Renal pelvis (tissue), 12 donors: ENCODE measurements at places on chromosomes 1 and 21. TPM values are rescaled to one million over a fixed set of nuclear protein-coding genes. Genes with fewer than 3 reads are reported as not detected.

B3GALT5 gene
- polyA plus RNA-seq, result 1.6 TPM

LRRC7 gene
- polyA plus RNA-seq, result 7.9 TPM

HSD3B1 gene
- 0.17 TPM for polyA plus RNA-seq

ACTL8 gene
- not detected for polyA plus RNA-seq

SPTA1 gene
- 1.6 TPM for polyA plus RNA-seq

ZFP69 gene
- 7.3 TPM for polyA plus RNA-seq

DDI2 gene
- 24.2 TPM for polyA plus RNA-seq

EPB41 gene
- 60.8 TPM for polyA plus RNA-seq

FAM151A gene
- 39.5 TPM for polyA plus RNA-seq

NEXN gene
- 10.0 TPM for polyA plus RNA-seq

PTCH2 gene
- 6.9 TPM for polyA plus RNA-seq

FNDC5 gene
- 52.3 TPM for polyA plus RNA-seq

DIO1 gene
- 7.1 TPM for polyA plus RNA-seq

UMODL1 gene
- 0.21 TPM for polyA plus RNA-seq

ASCL5 gene
- polyA plus RNA-seq, result 0.36 TPM

NR5A2 gene
- 2.4 TPM for polyA plus RNA-seq

YBX1 gene
- polyA plus RNA-seq, result 628 TPM

TRPM2 gene
- 1.3 TPM for polyA plus RNA-seq

ADGRL4 gene
- polyA plus RNA-seq, result 18.5 TPM

SMPDL3B gene
- polyA plus RNA-seq, result 13.2 TPM

MROH9 gene
- not detected for polyA plus RNA-seq

IRF6 gene
- 16.4 TPM for polyA plus RNA-seq

ATP1A2 gene
- polyA plus RNA-seq, result 5.1 TPM

NCDN gene
- polyA plus RNA-seq, result 23.2 TPM

OR2L3 gene
- polyA plus RNA-seq, result not detected

SPRR1A gene
- polyA plus RNA-seq, result not detected

OTUD3 gene
- polyA plus RNA-seq, result 21.8 TPM

TFF2 gene
- not detected for polyA plus RNA-seq

SLC26A9 gene
- polyA plus RNA-seq, result 0.13 TPM

MAP3K21 gene
- 27.3 TPM for polyA plus RNA-seq

PTGER3 gene
- polyA plus RNA-seq, result 38.9 TPM

HES4 gene
- 33.1 TPM for polyA plus RNA-seq

C2CD4D gene
- polyA plus RNA-seq, result 0.35 TPM

SLC6A17 gene
- 0.41 TPM for polyA plus RNA-seq

ZCCHC17 gene
- polyA plus RNA-seq, result 52.7 TPM

SPATA21 gene
- 0.37 TPM for polyA plus RNA-seq

DMRTA2 gene
- polyA plus RNA-seq, result not detected

AZIN2 gene
- polyA plus RNA-seq, result 9.9 TPM

KRTAP24-1 gene
- not detected for polyA plus RNA-seq

IGSF9 gene
- polyA plus RNA-seq, result 19.5 TPM

TTC22 gene
- polyA plus RNA-seq, result 6.7 TPM

GNAT2 gene
- 0.20 TPM for polyA plus RNA-seq

OPTC gene
- not detected for polyA plus RNA-seq

HAO2 gene
- 107 TPM for polyA plus RNA-seq

A3GALT2 gene
- not detected for polyA plus RNA-seq

TSACC gene
- 0.97 TPM for polyA plus RNA-seq

PLPPR4 gene
- polyA plus RNA-seq, result 1.6 TPM

KCNAB2 gene
- 5.3 TPM for polyA plus RNA-seq

LCE1D gene
- not detected for polyA plus RNA-seq

TRIM45 gene
- 19.6 TPM for polyA plus RNA-seq

EFNA1 gene
- 73.3 TPM for polyA plus RNA-seq

S1PR1 gene
- polyA plus RNA-seq, result 17.1 TPM

GCSAML gene
- 0.38 TPM for polyA plus RNA-seq

UBE2U gene
- 0.52 TPM for polyA plus RNA-seq

NBPF6 gene
- polyA plus RNA-seq, result not detected

ARV1 gene
- 28.2 TPM for polyA plus RNA-seq

C1orf105 gene
- 0.28 TPM for polyA plus RNA-seq

OR6K2 gene
- not detected for polyA plus RNA-seq
